Stimulated activated CD4-positive, alpha-beta T cell treated with anti-CD3 and anti-CD28 coated beads, Interleukin-2, amount 100 ng/mL, for 4 hours (primary cell): ENCODE measurements at places on chromosomes 6 and 20.
A peak's percentile ranks its signal among the peaks of the same experiment; 100 is the strongest.

GRCh38 chr6:52394251-52394666, 25.9 kb upstream of the EFHC1 start:
- no peak for DNase-seq

GRCh38 chr6:17491416-17492142, 98.2 kb downstream of the CAP2 start:
- DNase-seq = no peak

DNA sequence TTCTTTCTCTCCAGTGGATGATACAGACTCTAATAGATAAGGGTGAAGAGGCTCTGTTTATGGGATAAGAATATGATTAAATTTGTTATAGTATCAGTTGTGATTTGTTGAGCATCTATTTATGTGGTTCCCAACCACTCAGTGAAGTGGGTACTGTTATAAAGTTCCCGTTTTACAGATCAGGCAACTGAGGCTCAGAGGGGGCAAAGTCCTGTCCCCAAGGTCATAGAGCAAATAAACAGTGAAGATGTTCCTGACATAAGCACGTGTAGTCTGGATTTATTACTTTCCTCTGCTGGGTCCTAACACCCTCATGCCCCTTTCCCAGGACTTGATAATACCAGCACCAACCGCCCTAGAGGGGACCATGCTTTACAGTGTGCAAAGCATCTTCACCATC, 4.1 kb downstream of the DUSP15 start:
- no peak for DNase-seq

- DNase-seq = no peak
These were observed 276.0 kb downstream of the NRN1 start for GRCh38 chr6:5730585-5731263.

DNA sequence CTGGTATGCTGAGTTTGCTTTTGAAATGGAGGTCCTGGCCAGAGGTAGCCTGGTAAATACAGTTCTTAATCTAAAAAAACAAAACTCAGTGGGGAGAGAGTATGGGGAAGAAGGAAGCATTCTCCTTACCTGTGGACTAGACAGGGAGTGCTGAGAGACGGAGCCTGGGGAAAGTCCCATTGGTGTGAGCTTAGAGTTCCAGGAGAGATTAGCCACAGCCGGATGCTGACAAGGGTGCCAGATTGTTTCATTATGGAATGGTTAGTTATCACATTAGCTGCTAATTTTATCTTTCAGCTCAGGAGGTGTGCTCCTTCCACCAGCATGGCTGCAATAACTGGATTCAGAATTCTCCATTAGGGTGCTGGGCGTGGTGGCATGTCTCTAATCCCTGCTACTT, 75.9 kb downstream of the RREB1 start:
- DNase-seq = no peak

DNA sequence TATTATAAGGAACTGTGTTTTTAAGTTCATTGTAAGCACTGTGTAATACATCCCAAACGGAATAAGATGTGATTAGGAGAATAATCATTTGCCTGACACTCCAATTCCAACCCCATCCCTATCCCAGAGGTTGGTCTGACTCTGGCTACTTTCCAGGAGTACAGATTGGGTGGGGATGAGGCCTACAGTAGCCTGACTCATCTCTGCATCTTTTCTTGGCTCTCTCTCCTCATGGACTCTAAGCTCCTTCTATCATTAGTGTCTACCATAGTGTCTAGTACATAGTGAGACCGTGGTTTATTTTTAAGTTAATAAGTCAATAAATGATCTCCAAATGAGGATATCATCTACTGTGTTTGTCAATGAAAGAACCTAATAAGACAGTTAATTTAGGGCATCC, 92.2 kb upstream of the CNKSR3 start:
- DNase-seq = no peak

GRCh38 chr20:36644706-36645095, 1.3 kb downstream of the SLA2 start:
- DNase-seq = peak; percentile 59

GRCh38 chr6:169008641-169009257, 244.9 kb downstream of the THBS2 start:
- DNase-seq = no peak

DNA sequence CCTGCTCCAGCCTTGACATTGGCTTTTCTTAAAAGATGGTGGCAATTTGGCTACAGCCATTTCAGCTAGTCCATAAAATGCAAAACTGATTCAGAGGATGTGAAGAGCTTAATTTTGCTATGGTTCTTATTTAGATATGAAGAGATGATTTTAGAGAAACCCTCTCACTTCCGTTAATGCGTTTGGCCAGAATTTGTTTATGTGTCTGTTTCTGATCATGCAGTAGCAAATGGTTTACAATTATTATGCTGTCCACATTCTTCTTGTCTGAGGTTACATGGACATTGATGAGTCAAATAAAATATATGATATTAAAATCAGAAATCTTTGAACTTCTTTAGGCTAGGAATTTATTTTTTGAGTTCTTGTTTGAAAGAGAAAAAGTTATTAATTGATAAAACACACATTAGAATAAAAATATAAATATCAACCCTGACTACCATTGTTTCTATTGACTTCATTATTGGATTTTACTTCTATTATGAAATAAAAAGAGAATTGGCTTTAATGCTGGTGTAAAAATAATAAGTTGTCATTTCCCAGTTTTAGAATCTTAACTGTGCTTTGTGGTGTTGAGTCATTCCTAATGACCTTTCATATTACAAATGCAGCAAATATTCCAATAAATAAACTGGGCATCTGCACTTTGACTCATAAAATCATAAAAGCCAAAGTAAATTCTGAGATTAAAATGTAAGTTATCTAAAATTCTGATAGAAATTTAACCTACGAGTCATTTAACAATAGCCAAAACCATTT, 1286.0 kb upstream of the GJE1 start:
- DNase-seq = no peak
